ENCODE measurements at places on chromosomes 2 and 18. TPM values are rescaled to one million over a fixed set of nuclear protein-coding genes. Genes with fewer than 3 reads are reported as not detected.

DNA sequence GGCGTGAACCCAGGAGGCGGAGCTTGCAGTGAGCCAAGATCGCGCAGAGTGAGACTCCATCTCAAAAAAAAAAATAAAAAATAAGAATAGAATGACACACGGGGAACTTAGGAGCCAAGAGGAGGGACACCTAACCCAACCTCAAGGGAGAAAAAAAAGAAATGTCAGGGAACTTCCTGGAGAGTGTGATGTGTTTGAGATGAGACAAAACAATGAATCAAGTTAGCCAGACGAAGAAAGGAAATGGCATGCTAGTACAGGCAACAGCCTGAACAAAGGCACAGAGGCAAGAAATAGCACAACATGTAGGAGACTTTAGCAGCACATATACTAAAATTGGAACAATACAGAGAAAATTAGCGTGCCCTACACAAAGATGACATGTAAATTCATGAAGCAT, 36.7 kb upstream of the PAPOLG start:
- no peak for DNase-seq
- no peaks in the 10 kb centered on the region for H3K4me1 ChIP-seq
- H3K27me3 ChIP-seq: no peaks in the 10 kb centered on the region
- H3K27ac ChIP-seq: no peak overlapping the region
- no peaks in the 10 kb centered on the region for H3K36me3 ChIP-seq

GRCh38 chr18:12060182-12060870, 33.3 kb upstream of the ANKRD62 start:
- H3K4me1 ChIP-seq: peaks cover 7% of the 10 kb centered on the region
- peak; percentile 68 for DNase-seq
- H3K4me3 ChIP-seq: no peak overlapping the region
- no peaks in the 10 kb centered on the region for H3K36me3 ChIP-seq
- H3K27me3 ChIP-seq: no peaks in the 10 kb centered on the region

DNA sequence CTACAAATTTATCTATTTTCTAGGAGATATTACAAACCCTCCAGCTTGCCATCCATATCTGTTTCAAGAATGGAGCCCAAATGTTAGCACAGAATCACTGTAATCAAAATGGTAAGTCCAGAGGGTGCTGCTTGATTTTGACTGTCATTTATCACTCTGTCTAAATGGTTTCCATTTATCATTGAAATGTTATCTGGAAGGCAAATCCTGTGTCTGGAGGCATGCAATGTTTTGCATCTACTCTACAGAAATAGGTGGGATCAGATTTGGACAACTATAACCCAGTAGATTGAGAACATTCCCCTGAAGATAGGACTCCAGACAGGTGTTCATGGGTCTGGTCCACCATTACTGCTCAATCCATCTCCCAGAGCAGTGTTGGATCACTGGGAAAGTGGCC, 128.7 kb downstream of the MAIP1 start:
- no peak overlapping the region for H3K4me3 ChIP-seq
- H3K27me3 ChIP-seq: no peaks in the 10 kb centered on the region
- H3K27ac ChIP-seq: no peak overlapping the region
- H3K36me3 ChIP-seq: no peaks in the 10 kb centered on the region
- H3K4me1 ChIP-seq: no peaks in the 10 kb centered on the region

DNA sequence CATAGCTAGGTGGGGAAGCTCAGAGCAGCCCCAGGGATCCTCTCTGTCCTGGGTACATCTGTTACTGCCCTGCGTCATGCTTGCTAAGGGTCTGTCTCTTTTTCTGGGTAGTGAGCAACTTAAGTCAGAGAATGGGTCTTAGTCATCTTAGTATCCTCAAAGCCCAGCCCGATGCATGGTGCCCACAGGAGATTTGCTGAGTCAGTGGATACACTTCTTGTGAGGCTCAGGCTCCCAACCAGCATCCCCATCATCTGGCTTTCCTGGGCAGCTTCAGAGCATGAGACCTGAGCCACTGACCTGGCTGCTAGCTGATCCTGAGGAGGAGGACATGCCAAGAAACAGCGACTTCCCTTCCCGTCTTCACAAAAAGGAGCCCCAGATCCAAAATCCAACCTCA, 10.0 kb downstream of the FOXI3 start:
- DNase-seq: no peak
- H3K27me3 ChIP-seq: 0 out of 2 replicates have a peak, but pooled peaks cover 5% of the 10 kb centered on the region
- H3K36me3 ChIP-seq: no peaks in the 10 kb centered on the region
- no peak overlapping the region for H3K27ac ChIP-seq

DNA sequence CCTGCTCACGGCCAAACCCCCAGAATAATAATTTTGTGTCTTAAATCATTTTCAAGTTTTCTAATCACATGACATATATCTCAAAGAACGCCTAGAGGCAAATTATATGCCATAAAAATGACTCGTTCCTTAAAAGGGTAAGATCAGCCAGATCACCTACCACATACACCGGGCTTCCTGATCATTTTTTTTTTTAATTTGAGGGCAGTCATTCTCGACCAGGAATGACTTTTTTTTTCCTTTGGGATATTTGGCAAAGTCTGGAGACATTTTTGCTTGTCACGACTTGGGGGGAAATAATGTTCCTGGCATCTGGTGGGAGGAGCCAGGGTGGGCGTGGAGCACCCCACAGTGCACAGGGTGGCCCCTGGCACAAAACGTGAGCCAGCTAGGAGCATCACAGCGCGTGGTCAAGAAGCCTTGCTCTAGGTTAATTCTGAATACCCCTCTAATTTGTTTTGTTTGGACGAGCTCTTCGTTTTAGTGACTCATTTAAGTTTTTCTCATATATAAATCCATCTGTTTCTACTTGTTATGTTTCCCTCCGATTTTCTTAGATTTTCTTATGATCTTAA, 94.9 kb downstream of the TWIST2 start:
- no peaks in the 10 kb centered on the region for H3K27me3 ChIP-seq
- H3K27ac ChIP-seq: no peak overlapping the region
- no peak for DNase-seq

DNA sequence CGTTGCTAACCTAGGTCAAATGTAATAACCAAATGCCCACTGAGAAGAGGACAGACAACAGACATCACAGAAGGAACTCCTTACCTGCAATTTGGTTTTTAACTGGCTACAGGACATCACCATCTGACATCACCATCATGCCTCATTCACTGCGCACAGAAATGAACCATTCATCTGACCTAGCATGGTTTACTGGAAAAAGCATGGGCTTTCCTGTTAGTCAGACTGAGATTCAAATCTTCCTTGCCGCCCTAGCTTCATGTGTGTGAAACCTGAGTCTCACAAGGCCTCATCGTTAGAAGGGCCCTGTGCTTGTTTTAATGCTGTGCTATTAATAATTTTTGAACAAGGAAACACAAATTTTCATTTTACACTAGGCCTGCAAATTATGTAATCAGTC, 1.1 kb upstream of the HIBCH start:
- H3K4me1 ChIP-seq: peaks cover 10% of the 10 kb centered on the region
- no peak for DNase-seq
- no peak overlapping the region for H3K4me3 ChIP-seq
- H3K36me3 ChIP-seq: no peaks in the 10 kb centered on the region

GRCh38 chr2:68974251-68974650, at the start of gene GKN1:
Gene GKN1 (plus strand): TSS chr2:68974636. CDS start chr2:68974678, 42 bp downstream.
- H3K27ac ChIP-seq: no peak within 1 kb of the TSS
- no peaks in the 10 kb centered on the region for H3K36me3 ChIP-seq
- H3K27me3 ChIP-seq: no peaks in the 10 kb centered on the region
- DNase-seq: no peak
- peaks cover 24% of the 10 kb centered on the region for H3K4me1 ChIP-seq

DNA sequence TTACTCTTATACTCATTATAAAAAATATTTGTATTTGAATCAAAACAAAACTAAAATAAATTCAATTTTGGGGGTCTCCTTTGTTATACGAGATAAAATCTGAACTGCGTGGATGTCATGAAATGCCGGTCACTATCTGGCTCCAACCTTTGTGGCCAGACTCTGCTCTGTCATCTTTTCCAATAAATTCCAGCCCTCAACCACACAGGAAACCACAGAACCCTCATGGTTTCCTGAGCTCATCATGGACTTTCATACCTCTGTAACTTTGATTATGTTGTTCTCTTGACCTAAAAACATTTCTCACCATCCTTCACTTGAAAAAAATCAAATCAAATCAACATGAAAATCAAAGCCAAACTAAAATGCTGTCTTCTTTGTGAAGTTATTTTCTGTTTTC, 724.7 kb downstream of the METTL4 start:
- no peak overlapping the region for H3K27ac ChIP-seq
- no peak for DNase-seq
- H3K4me3 ChIP-seq: no peak overlapping the region
- peaks cover 7% of the 10 kb centered on the region for H3K4me1 ChIP-seq

The HOXD1 gene
- not detected for total RNA-seq

The ZSCAN30 gene
- total RNA-seq: 7.5 TPM

The DSG1 gene
- not detected for total RNA-seq

The CIB4 gene
- total RNA-seq: not detected

The NETO1 gene
- not detected for total RNA-seq

The STK17B gene
- total RNA-seq: 41.5 TPM
